SK-MEL-5 (cell line): ENCODE measurements at places on chromosomes 3 and 15.
A peak's percentile ranks its signal among the peaks of the same experiment; 100 is the strongest.

- no peak for DNase-seq
These were observed 229.5 kb upstream of the ROPN1 start for GRCh38 chr3:124221422-124221821.

DNA sequence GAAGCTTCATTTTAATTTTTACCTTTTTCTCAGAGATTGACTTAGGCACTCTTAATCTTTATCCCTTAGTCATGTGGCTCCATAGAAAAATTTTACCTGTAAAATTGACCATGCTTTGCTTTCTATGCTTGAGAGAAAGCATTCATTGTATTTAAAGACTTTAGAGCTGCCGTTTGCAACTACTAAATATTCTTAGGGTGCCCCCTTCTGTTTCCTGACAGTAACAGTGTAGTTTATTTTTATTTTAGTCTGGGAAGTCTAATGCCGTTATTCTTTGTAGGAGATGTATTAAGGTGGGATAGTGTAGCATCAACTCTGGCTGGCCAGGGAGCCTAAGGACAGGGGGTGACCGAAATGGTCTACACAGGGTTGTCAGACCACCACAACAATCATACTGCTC, 84.5 kb upstream of the SYNPR start:
- peak; percentile 63 for DNase-seq

- DNase-seq: no peak
These were observed 102.0 kb upstream of the TSC22D2 start for GRCh38 chr3:150306083-150306482.

- no peak for DNase-seq
These were observed 610.2 kb upstream of the ROBO2 start for GRCh38 chr3:76429581-76430177.

DNA sequence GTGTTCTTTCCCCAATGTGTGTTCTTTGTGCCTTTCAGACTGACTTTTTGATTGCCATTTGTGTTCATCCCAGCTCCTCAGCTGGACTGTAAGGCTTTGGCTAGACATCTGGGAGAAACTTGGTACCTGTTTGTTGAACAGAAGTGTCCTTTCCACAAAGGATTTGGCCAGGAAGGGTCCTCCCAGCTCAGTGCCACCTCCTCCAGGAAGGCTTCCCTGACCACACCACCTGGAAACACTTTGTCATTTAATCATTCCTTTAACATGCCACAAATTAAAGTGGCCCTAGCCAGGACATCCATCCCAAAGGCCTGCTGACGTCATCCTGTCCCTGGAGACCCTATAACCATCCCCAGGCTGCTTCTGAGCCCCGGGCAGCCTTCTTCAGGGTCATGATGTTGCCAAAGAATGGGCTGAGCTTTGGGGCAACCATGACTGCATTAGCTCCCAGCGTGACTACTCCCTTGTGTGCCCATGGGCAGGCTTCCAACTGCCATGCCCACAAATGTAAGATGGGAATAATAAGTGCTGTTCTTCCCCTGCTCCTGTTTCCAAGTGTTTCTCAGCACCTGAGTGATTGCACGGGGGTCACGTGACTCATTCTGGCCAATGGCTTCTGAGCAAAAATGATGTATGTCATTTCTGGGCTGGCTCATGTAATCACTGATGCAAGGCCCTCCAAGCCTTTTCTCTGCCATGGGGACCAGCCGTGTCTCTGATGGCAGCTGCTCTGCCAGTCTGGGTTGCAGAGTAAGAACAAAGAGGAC, 112.5 kb upstream of the SMAD3 start:
- DNase-seq: peak; percentile 49

GRCh38 chr15:73858062-73858461, 15.3 kb upstream of the TBC1D21 start:
- DNase-seq: peak; percentile 7
